ENCODE measurements at places on chromosomes 3 and 15.

DNA sequence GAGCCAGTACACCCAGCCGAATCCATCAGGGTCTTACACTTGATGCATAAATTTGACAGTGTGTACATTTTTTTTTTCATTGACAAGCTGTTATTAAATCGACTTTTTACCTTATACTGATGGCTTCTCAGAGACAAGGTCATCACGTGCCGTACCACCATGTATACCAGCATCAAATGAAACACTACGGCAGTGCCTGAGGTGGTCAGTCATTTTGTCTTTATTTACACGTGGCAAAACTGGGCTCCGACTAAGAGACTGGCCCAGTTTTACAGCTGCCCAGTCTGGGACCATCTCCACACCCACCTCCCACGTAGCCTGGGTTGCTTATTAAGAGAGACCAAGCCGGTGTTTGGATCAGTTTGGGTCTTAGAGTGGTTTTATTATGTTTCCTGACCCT, 57.4 kb downstream of the TMEM266 start:
- no peak for DNase-seq

DNA sequence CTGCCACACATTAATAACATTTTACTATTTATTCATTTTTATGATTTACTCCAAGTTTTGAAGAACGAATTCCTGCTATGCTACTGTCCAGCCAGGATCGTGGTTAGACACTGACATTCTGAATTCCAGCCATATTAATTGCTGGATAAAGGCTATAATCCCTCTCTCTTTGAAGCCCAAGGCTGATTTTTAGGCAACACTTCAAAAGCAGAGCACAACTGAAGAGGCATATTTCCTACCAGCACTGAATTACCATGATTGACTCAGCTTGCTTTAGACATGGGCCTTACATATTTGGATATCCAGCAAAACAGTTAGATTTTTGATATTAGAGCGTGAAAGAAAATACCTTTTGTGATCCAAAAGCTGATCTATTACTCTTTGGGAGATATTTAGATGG, 205.0 kb downstream of the ZIC1 start:
- DNase-seq, result no peak

GRCh38 chr3:89113893-89114840, 6.7 kb downstream of the EPHA3 start:
- DNase-seq, result no peak

- no peak for DNase-seq
Measured at GRCh38 chr15:83284559-83285283, at the start of gene BNC1. TSS of gene BNC1 (minus strand) at chr15:83284664. CDS start at chr15:83284628, 36 bp downstream.

- no peak for DNase-seq
Measured at GRCh38 chr3:162632672-162633071, 1136.1 kb downstream of the OTOL1 start.

GRCh38 chr15:40306908-40307307, 827 bp downstream of the PLCB2 start:
- peak; percentile 49 for DNase-seq

GRCh38 chr3:151015767-151016477, 43.4 kb upstream of the CLRN1 start:
- no peak for DNase-seq

DNA sequence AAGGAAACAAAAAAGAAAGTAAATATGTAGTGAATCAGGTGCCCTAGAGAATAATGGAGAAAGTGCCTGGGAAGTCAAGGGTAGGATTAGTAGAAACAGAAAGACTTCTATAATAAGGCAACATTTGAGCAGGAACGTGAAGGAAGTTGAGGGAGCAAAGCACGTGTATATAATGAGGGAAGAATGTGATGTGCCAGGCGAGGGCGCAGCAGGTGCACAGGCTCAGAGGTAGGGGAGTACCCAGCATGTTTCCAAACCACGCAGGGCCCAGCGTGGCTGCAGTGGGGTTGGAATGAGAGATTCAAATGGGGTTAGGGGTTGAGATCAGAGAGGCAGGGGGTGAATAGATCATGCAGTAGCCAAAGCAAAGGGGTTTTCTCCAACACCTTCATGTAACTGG, 91.9 kb upstream of the VGLL4 start:
- DNase-seq, result no peak

DNA sequence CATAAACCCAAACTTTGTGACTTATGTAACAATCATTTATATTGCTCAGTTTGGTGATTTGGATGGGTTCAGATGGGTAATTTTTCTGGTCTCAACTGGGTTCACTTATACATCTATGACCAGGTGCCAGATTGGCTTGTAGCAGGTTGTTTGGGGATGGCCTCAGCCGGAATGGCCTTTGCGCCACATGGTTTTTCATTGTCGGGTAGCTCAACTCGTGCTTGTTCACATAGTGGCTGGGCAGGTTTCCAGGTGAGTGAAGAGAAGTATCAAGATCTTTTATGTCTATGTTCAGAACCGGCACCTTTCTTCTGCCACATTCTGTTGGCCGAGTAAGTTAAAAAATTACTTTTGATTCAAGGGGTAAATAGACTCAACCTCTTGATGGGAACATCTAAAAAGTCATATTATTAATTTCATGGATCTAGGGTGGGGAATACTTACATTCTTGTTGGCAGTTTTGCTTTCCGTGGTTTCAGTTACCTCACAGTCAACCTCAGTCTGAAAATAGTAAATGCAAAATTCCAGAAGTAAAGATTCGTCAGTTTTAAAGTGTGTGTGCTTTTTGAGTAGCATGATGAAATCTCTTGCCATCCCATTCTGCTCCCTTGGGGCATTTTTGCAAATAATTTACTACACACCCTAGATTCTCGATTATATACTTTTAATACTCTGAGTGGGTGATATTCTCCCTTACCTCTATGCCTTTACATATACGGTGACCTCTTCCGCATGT, 745.7 kb upstream of the CCDC54 start:
- DNase-seq, result no peak

GRCh38 chr3:23640471-23641146, 165.1 kb upstream of the UBE2E1 start:
- no peak for DNase-seq

GRCh38 chr3:15272426-15273196, 59.8 kb downstream of the SH3BP5 start:
- DNase-seq, result no peak

- peak; percentile 52 for DNase-seq
Measured at GRCh38 chr3:86563400-86563970, 427.5 kb downstream of the VGLL3 start.

- DNase-seq, result no peak
Measured at GRCh38 chr3:153142961-153143360, 19.1 kb upstream of the RAP2B start.

- DNase-seq, result peak; percentile 81
Measured at GRCh38 chr3:49248840-49249227, 28.2 kb downstream of the C3orf62 start.

DNA sequence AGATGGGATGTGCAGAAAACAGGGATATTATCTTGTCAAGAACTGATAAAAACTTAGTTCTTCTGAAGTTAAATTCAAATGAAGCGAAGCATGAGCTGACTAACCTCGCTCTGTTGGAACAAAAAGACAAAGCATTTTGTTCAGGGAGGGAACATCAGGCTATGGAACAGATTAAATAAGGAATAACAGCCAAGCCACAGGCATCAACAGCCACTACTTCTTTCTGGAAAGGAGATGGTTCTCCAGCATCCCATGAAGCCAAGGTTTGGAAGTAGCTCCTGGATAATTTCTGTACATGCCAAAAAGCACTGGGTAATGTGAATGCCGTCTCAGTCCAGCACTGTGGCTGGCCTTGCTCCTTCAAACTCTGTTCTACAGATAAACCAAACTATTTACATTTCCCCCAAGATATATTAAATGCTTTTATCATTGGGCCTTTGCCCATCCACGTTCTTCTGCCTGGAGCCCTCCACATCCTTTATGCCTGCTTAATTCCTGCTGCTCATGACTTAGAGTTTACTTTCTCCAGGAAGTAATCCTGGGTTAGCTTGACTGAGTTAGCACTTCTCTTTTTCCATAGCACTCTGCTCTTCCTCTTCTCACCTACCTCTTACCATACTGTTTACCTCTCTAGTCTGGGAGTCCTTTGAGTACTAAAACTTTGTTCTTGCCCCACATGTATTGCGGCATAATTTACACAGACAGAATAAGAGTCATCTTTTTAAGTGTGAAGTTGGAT, 232.0 kb downstream of the CLSTN2 start:
- DNase-seq, result no peak

- DNase-seq, result peak; percentile 34
Measured at GRCh38 chr3:48301800-48302166, 31.7 kb downstream of the SPINK8 start.

DNA sequence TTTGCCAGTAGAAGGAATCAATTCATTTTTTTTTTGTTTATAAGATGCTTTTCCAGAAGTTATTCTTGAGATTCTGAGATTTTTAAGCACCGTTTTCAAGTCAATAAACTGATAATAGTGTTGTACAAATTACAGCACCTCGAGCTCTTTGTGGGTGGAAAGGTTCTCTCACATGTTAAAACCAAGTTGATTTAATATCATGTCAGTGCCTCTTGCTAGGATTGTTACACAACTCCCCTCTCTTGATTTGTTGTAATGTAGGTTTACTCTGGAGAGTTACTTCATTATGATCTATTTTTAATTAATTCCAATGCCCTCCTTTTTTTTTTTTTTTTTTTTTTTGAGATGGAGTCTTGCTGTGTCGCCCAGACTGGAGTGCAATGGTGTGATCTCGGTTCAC, 25.8 kb upstream of the UBXN7 start:
- peak; percentile 18 for DNase-seq

DNA sequence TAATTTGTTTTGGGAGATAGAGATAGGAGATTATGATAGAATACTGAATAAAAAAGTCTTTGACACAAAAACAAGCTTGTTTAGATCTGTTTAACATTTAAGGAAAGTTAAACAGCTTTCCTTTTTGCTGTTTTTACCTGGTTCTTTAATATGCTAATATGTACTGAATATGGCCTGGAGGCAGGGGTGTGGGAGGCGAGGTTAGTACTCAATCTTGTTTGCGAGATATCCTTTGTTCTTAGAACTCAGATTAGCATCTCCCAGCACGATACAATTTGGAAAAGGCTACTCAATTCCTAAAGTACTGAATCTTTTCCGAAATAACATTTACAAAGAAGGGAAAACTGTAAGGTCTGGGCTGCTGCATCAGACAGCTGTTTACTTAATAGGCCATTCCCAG, 40.8 kb upstream of the ST3GAL6 start:
- DNase-seq, result no peak

All from NB4 (cell line).